ENCODE measurements at places on chromosomes 1 and 21.

DNA sequence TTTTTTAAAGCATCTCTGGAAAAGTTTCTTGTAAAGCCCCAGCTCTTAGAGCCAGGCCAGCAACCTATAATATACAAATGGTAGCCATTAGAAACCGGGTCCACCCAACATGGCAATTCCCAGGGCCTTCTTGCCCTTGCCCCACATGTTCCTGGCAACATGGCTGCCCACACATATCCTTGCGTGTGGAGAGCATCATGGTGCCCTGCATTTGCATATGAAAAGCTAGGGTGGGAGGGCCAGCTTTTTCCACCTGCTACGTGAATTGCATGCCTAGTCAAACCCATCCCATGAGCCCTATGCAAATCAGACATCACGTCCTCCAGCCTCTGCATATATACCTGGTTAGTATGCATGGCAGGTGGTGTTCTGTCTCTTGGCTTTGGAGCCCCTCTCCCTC is 88.2 kb downstream of the RABGAP1L start:
- DNase-seq, result no peak

DNA sequence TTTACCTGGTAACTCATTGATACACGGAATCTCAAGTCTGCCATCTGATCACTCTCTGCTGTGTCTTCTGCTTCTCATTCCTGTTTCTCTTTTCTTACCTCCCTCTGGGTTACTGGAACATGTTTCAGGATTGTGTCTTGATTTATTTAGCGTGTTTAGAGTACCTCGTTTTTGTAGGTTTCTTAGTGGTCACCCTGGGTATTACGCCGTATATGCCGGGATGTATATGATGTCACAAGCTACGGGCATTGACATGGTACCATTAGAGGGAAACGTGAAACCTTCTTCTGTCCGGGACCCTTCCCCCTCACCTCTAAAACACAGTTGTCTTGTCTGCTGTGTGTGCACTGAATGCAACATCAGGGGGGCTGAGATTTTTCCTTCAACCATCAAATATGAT is 2.8 kb downstream of the ACTRT2 start:
- DNase-seq, result no peak

- no peak for DNase-seq
Measured at GRCh38 chr1:12342401-12343003, 112.7 kb downstream of the VPS13D start.

- DNase-seq, result no peak
Measured at GRCh38 chr1:20009212-20009611, 29.8 kb upstream of the PLA2G2A start.

GRCh38 chr1:6174621-6175410 is 5.3 kb downstream of the CHD5 start:
- DNase-seq, result no peak

GRCh38 chr1:118151312-118151937 is 33.6 kb downstream of the SPAG17 start:
- peak; percentile 29 for DNase-seq

All from NCI-H1694 treated with DMSO at 0.1 percent for 48 hours (cell line).